ENCODE measurements at places on chromosomes 12 and 14.

DNA sequence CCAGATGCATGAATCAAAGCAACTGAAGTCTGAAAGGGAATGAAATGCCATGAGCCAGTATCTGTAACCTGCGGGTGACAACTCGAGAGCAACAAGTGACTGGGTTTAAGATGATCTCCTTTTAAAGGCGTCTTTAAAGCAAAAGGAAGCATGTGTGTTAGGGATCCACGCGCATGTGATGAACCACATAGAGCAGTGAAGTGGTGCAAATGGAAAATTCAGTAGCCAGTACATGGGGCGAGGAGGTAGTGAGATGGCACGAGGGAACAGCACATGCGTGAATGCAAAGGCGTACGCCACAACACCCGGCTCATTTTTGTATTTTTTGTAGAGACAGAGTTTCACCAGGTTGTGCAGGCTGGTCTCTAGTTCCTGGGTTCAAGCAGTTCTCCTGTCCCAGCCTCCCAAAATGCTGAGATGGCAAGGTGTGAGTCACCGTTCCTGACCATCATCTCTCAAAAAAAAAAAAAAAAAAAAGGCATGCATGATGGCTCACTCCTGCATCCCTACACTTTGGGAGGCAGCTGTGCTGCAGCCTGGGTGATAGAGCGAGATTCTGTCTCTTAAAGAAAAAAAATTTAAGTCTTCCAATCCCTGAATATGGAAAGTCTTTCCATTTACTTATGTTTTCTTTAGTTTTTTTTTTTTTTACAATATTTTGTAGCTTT lies 24.6 kb upstream of the BCL7A start:
- DNase-seq, result no peak

- DNase-seq, result no peak
These were observed 53.2 kb upstream of the PKP2 start for GRCh38 chr12:32949815-32950214.

- no peak for DNase-seq
These were observed 323.5 kb downstream of the ALG10 start for GRCh38 chr12:34345801-34346200.

GRCh38 chr12:4030929-4031702 lies 157.9 kb upstream of the PARP11 start:
- no peak for DNase-seq

DNA sequence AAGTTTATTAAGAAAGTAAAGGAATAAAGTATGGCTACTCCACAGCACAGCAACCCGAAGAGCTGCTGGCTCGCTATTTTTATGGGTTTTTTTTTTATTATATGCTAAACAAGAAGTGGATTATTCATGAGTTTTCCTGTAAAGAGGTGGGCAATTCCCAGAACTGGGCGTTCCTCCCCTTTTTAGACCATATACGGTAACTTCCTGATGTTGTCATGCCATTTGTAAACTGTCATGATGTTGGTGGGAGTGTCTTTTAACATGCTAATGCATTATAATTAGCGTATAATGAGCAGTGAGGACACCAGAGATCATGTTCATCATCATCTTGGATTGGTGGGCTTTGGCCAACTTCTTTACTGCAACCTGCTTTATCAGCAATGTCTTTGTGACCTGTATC lies 372.5 kb downstream of the ZFP36L1 start:
- DNase-seq, result no peak

GRCh38 chr14:96790706-96791105 lies 6.5 kb upstream of the VRK1 start:
- DNase-seq, result no peak

DNA sequence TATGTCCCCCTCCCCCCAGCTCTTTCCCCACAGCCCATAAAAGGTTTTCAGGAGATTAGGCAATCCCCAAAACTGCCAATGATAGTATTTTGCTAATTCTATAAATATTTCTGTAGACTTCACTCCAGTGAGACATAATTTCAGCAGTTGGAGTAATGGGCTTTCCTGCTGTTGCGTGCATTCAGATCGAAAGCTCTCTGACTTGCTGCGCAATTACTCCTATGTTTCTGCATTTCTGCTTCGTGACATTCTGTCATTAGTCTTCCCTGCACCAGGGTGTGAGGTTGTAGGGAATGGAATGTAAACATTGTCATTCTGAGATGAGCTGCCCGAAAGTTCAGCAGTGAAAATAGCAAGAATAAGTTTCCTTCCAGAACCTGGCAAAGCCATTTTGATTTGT lies 58.2 kb downstream of the SAMD4A start:
- DNase-seq, result peak; percentile 61

- DNase-seq, result no peak
These were observed 754.5 kb downstream of the C12orf50 start for GRCh38 chr12:87274594-87275245.

DNA sequence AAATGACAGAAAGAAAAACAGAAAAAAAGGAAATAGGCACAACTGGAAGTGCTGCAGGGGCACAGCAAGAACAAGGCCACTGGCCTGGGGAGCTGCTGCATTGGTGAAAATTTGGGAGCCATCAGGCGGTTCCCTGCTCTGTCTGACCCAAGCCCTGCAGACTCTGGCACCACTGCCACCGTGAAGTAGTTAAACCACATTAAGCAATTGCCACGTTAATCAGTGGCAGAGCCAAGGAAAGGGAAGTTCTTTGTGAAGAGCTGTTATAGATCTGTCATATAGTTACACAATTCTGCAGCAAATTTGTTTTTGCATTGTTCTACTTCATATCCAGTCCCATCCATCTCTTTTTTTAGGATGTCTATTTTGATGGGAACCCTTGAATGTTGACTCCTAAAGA lies 915.3 kb downstream of the FSCB start:
- no peak for DNase-seq

DNA sequence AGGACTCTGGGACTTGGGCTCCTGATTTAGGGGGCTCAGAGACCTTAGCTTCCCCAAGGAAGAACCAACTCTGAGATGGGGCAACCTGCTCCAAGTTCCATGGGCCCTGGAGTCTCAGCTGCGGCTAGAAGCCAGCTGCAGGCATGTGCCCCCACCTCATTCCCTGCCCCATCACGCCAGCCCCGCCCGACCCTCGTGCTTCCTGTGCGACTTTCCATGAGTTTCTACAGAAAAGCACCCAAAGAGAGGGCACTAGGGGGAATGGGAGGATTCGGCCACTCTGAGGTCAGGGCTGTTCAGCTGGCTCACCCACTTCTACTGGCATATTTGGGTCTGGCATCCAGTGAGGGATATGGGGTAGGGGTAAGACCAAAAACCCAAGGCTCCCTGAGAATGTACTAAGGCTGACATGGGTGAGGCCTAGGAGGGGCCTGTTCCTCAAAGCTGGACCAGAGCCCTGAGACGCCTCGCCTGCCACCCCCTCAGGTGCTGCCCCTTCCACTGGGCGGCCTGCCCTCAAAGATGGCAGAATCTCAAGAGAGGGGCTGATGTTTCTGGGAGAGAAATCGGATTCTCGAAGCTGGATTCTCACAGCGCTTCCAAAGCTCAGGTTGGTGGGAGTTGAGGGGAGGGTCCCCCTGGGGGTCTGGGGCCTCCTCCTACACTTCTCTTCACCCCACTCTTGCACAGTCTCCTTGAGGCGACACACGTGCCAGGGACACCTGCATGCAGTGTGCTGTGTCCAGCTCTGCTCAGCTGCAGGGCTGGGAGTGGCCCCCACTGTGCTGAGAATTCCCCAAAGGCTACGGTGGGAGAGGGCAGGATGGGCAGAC lies 22.1 kb downstream of the FAIM2 start:
- DNase-seq, result no peak

- DNase-seq, result no peak
These were observed 12.4 kb downstream of the FAM181A start for GRCh38 chr14:93939304-93940229.

DNA sequence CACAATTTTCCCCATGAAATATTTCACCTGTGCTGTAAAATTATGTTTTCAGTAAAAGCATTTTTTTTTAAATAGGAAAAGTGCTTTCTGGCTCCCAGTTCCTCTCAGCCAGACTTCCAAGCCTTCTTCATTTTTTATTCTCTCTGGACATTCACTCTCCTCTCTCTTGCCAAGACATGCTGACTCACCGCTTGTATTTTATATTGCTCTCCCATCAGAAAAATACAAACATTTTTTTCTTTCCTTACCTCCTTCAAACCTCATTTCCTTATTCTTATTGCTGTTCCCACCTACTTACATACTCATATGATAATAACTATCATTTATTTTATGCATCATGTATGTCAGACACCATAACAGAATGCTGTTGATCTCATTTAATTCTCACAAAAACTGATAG lies 37.7 kb upstream of the ZNF641 start:
- DNase-seq, result no peak

GRCh38 chr12:114858388-114859146 lies 174.6 kb upstream of the TBX3 start:
- no peak for DNase-seq

GRCh38 chr12:4665236-4665635 lies 16.3 kb downstream of the NDUFA9 start:
- no peak for DNase-seq

GRCh38 chr12:64875186-64875585 lies 50.7 kb downstream of the TBC1D30 start:
- DNase-seq, result no peak

DNA sequence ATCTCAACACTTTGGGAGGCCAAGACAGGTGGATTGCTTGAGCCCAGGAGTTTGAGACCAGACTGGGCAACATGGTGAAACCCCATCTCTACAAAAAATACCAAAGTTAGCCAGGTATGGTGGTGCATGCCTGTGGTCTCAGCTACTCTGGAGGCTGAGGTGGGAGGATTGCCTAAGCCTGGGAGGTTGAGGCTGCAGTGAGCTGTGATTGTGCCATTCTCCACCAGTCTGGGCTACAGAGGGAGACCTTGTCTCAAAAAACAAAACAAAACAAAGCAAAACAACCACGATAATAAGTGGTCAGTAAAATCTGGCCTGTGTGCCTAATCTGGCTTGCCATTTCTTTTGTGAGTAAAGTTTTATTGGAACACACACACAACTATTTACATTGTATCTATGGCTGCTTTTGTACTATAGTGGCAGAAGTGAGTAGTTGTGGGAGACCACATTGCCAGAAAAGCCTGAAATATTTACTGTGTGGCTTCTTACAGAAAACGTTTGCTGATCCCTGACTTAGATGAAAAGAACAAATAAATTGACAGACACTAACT lies 19.4 kb upstream of the KLRG1 start:
- DNase-seq, result no peak

DNA sequence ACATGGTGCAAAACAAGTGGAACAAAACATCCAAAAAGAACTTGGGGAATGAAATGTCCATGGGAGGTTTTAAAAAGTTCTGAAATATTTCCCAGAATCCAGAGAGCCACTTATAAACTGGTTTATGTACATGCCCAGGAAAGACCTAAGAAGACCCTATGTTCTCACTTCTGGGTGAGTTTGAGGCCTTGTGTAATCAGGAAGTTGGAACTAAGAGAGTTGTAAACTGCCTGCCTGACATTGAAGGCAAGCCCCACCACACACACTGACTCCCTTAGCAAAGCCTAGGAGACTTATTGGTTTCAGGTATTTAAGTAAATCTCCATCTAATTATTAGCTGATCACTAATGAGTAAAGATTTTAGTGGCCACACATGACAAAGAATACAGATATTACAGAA lies 142.5 kb downstream of the LRIG3 start:
- DNase-seq, result no peak

DNA sequence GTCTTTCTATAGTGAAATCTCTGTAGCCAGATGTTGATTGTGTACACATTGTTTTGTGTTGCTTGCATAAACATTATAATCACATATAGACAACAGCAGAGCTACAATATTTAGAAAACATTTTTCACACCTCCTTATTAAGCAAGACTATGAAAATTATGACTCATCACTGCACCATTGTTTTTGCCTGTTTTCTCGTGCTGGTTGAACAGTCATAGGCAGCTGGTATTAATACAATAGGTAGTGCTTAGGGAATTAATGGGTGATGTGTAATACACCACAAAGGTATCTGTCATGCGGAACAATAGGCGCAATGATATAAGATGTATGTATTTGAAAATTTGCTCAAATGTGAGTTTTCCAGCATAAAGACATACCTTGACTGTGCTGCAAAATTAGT lies 449.3 kb downstream of the FOXG1 start:
- DNase-seq, result no peak

GRCh38 chr14:30921305-30921704 lies 46.9 kb downstream of the COCH start:
- DNase-seq, result no peak

GRCh38 chr14:87076146-87076545 lies 916.8 kb downstream of the GALC start:
- no peak for DNase-seq

GRCh38 chr14:51093371-51094281 lies 1.3 kb downstream of the TRIM9 start:
- DNase-seq, result peak; percentile 95

GRCh38 chr14:59187802-59188460 lies 536 bp upstream of the DAAM1 start:
- peak; percentile 85 for DNase-seq

- DNase-seq, result no peak
These were observed 427.2 kb downstream of the RAD51B start for GRCh38 chr14:68246786-68247105.

DNA sequence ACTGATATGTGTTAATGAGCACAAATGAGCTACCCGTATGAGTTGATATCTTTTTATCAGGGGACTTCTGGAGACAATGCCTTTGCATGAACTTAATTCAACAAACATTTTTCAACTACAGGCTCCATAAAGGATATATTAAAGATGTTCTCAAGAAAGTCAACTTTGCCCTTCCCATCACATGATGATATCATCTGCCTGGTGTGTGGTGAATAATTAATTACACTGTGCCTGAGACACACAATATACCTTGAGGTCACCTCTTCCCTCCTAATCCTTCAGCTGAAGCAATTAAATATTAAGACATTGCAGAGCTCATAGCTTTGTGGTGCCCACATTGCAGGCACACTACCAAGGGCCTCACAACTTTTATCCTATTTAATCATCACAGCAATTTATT lies 22.3 kb upstream of the NTF3 start:
- DNase-seq, result no peak

GRCh38 chr14:23430723-23431085 lies 4.8 kb downstream of the MYH7 start:
- peak; percentile 35 for DNase-seq

GRCh38 chr12:16946704-16947103 lies 340.7 kb upstream of the LMO3 start:
- no peak for DNase-seq

DNA sequence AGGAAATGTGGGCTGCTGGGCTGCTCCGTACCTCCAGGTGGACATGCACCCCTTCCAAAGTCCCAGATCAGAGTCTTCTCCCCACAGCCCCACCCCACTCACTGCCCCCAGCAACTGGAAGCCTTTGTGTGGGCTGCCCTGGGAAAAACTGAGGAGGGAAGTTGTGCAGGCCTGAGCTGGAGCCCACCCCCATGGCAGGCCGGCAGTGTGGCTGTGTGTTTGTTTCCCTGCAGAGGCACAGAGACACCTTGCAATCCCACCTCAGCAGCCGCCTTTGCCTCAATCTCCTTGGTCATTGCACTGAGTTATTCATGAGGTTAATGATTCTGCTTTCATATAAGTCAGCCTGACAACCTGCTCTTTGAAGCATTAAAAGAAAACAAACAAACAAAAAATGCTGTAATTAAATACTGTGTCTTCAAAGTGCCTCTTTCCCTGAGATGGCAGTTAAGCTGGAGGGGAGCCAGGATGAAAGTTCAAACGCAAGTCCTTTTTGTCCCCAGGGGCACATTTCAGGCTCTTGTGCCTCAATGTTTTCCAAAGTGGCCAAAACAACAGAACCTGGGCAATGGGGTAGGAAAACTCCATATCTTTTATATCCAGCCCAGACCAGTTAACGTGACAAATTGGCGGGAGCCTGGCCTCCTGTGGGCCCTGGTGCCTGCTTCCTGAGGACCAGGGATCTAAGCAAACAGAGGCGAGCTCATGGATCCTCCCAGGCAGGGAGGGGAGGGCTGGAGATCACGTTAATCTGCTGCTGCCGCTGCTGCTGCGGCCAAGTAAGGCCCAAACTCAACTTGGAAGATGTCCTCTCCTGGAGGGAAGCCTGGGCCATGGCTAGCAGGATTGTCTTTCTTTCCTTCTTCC lies 51.9 kb upstream of the TSPAN11 start:
- peak; percentile 90 for DNase-seq
